Panc1 (cell line): ENCODE measurements at places on chromosomes 5 and 9.
A peak's percentile ranks its signal among the peaks of the same experiment; 100 is the strongest.

DNA sequence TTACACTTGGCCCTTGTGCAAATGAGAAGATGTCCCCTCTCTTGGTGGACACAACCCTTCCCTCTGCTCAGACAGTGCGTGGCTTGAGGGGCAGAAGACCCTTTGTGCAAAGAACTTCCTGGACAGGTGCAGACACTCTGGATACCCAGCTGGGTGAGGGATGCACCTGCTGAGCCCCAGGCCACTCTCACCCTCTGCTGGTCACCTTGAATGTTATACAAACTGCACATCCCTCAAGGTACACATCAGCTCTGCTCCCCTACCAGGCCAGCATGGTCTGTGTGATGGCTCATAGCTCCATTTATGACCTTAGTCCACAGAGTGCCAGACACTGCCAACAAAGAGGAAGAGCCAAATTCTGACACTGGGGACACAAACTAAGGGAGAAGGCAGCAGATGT, 3.1 kb upstream of the DIRAS2 start:
- no peak for DNase-seq

- no peak for DNase-seq
Measured at GRCh38 chr9:12935714-12936113, 160.9 kb downstream of the LURAP1L start.

GRCh38 chr5:107282061-107282460, 388.7 kb downstream of the EFNA5 start:
- no peak for DNase-seq

DNA sequence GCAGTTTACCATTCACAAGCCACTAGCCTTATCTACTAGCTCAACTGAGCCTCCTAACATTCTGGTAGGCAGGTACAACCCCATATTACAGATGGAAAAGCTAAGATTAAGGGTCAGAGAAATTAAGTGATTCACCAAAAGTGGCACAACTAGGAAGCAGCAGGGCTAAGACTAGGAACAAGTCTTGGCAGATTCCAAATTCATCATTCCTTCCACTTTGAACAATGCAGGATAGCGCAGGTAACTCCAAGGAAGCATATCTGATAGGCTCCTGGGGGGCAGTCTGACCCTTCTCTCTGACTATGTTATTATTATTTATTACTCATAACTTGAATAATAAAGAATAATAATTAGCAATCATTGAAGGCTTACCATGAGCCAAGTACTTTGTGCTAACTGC, 8.5 kb downstream of the HBEGF start:
- no peak for DNase-seq

GRCh38 chr5:174045470-174046025, at the start of gene NSG2:
Gene NSG2, plus strand, starts transcription at chr5:174045706. Its CDS starts 1,050 bp downstream, at chr5:174046756.
- DNase-seq = peak; percentile 38

DNA sequence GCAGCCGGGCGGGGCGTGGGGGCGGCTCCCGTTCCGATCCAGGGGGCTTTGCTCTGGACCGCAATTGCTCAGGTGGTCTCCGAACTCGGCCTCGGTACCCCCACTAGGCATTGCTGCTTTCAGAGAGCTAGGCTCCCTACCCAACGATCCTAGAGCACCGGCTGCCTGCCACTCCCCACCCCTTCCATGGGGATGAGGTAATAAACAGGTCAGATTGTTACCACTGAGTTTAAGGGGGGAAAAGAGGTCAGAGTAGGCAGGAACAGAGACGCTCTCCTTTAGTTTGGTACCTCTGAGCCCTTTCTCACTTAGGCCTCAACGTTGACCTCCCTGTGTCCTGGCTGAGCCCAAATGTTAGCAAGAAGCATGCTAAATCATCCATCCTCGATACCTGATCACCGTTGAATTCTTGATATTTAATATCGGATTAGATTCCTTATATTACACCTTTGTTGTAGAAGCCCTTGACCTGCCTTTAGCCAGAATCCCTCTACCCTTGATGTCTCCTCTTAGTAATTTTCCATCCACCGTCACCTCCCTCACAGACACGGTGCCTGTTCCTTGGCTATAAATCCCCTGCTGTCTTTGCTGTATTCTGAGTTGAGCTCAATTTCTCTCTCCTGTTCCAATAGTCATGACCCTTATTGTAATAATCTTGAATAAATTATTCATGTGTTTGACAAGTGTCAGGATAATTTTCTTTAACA, 588 bp upstream of the PLPP1 start:
- no peak for DNase-seq

DNA sequence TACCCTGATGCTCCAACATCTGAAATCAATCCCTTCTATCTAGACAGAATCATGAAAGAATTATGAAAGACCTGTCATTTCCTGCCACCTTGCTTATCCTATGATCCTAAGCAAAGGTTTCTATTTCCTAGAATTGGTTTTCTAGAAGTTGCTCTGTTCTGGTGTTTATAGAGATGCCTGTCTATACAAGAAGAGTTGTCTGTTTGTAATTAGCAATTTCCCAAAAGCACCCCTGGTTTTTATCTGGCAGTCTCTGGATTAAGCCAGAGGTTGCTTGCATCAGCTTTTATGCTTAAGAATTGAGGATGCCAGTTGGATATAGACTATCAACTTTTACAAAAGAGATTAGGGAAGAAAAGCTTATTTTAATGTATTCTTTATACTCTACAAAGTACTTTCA, 133.0 kb upstream of the EFNA5 start:
- DNase-seq = no peak

DNA sequence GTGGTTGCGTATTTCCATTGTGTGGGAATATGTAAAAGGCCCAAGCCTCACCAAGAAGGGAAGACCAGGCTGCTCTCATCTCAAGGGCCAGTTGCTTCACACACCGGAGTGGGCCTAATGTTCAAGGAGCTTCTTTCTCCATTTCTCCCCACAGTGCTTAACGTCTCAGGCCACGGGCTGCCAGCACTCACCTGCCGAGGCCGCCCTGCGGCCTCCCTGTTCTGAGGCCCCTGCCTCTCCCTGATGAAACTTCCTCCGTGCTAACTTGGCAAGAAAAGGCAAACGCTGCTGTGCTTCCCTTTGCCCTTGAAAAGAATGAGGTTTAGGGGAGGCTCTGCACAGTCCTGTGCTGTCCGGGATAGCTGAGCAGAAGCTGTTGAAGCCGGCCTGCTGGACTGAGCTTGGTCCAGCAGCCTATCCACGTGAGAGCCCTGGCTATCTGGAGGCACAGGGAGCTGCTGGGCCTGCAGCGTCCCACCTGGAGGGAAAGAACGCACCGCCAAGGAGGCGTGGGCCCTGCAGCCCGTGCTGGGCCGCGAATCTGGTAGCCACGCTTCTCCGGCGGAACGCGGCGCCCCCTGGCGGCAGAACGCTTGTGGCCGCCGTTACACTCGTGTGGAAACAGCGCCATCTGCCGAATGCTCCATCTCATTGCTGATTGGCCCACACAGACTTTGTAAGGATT, 73.5 kb upstream of the PRSS3 start:
- peak; percentile 67 for DNase-seq

GRCh38 chr9:78900500-78900899, 603.6 kb downstream of the PSAT1 start:
- no peak for DNase-seq

DNA sequence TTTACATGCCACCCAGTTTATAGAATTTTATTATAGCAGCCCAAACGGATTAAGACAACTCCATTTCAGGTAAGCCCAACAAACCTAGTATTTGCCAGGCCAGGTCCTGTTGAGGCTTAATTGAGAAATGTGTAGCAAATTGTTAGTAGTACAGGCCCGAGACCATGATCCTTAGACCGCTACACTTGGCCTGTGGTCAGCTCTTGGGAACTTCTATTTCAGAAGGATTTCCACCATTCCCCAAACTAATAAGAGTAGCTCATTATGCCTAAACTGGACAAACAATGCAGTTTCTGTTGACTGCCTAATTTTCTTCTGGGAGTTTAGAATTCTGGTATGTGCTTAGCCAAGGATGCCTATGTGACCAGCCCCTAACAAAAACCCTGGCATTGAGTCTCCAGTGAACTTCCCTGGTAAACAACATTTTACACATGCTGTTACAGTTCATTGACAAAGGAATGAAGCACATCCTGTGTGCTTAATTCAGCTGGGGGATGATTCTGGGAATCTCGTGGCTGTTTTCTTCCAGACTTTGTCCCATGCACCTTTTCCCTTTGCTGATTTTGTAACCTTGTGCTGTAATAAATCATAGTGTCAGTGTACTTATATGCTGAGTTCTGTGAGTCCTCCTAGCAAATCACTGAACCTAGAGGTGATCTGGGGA, 5.6 kb upstream of the GPX3 start:
- DNase-seq = no peak

GRCh38 chr9:76116913-76117312, 226.4 kb downstream of the PCSK5 start:
- DNase-seq = no peak

DNA sequence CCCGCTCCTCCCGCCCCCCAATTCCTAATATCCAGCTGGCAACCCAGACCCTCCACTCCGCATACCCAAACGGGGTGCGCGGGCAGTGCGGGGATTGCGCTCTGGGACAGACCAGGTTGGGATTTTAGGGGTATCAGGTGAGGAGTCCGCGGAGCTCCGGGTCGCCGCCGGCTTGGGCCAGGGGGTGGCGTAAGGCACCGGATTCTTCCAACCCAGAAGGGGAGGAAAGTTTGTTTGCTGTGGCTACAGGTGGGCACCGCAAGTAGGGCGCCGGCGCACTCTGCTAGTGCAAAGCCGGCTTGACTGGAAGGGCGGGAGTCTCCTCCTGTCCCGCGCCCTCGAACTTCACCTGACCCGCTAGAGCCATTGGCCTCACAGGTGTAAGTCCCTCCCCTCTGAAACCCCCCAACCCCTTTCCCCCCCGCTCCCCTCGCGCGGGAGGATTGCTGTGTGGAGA, 709 bp downstream of the IQGAP2 start:
- DNase-seq = no peak
